Suppressor macrophage (primary cell): ENCODE measurements at places on chromosomes 6 and 20.

GRCh38 chr6:168583821-168584220 lies 142.8 kb downstream of the SMOC2 start:
- no peak for DNase-seq

GRCh38 chr6:3456898-3457709 lies at the start of gene SLC22A23:
Gene SLC22A23 (minus strand): TSS chr6:3457050. CDS start chr6:3456559, 491 bp downstream.
- peak; percentile 60 for DNase-seq

DNA sequence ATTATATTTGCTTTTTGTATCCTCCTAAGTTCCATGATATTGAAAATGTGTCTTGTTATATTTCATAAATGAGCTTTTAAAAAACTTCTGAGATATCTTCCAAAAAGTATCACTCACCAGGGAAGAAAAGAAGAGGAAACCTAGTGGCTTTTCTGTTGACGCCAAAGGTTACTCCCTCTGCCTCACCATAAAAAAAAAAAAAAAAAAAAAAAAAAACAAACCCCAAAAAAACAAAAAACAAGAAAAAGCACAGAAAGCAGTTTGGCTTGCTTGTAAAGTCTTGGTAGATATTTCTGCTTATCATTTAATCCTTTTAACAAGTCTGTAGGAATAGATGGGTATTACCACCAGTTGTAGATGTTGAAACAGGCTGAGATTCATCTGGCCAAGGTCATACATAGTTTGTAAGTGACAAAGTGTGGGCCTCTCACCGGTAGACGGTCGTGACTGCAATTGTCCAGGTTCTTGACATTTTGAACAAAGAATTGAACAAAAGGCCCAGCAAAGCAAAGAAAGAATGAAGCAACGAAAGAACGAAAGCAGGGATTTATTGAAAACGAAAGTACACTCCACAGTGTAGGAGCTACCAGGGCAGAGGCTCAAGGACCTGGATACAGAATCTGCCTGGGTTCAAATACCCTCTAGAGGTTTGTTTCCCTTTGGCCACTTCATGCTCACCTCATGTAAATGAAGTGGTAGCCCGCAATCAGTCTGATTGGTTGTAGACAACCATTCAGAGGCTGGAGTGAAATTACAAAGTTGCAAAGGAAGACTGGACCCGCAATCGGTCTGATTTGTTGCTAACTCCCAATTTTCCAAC lies 11.6 kb upstream of the ELOVL5 start:
- no peak for DNase-seq

GRCh38 chr6:19719691-19720128 lies 117.5 kb upstream of the ID4 start:
- DNase-seq, result no peak

DNA sequence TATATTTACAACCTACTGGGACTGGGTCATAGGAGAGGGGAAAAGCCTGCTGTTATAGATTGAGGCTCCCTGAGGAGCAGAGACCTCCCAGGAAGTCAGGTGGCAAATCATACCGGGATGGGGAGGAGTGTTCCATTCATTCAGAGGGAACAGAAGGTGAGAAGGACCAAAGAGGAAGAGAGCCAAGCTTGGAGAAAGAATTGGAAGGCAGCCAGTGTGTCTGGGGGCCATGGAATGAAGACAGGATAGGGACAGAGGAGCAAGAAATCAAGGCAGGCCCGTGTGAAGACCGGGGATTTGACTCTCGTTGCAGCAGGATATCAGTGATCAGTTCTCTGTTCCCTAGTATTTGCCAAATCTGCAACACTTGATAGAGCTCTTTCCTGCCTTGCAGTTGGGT lies 5.7 kb upstream of the ZNF217 start:
- no peak for DNase-seq

DNA sequence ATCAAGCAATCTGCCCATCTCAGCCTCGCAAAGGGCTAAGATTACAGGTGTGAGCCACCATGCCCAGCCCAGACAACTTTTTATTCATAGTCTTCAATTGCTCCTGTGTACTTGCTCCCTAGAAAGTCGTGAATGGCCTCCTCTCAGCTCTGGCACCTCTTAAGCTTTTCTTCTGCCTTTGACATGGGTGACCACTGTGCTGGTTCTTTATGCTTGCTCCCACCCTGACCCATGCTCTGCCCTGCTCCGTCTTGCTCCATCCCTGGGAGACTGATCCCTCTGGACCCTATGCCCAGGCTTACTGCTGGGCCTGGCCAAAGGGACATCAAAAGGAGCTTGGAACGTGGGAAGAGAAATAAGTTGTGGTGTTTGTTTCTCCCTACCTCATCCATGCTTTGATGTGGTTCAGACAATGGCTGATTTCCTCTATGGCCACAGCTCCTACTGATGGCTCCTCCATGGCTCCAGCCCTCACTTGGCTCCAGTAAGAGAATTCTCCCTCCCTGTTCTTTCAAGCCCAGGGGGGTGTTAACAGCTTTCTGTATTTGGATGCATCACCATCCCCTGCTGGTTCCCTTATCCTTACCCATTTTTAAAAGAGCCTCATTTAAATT lies 7.7 kb upstream of the TREM2 start:
- no peak for DNase-seq

- DNase-seq, result peak; percentile 48
Observed at GRCh38 chr20:62787321-62787720, 9.0 kb upstream of the MRGBP start.

GRCh38 chr6:89375427-89376267 lies 23.1 kb upstream of the UBE2J1 start:
- DNase-seq, result peak; percentile 40

GRCh38 chr6:129875610-129876520 lies 14.8 kb upstream of the TMEM244 start:
- peak; percentile 56 for DNase-seq

- peak; percentile 62 for DNase-seq
Observed at GRCh38 chr6:5343998-5344397, 82.7 kb downstream of the FARS2 start.

DNA sequence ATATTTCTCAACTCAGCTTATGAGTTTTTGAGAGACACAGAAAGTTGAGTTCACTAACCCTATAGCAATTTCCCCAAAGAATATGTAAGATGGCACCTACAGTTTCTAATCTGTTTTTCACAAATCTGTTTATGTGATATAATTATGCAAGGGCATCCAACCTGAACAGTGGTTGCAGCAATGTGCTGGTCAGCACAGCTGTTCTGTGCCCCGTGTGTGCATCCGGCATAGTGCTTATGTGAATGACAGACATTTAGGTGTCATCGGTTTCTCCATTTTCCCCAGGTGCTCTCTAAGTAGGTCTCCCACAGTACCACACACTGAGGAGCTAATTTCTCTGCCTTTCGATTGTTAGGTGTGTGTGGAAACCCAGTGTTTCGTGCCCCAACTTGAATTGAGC lies 7.7 kb upstream of the BACH2 start:
- no peak for DNase-seq

- no peak for DNase-seq
Observed at GRCh38 chr20:18722371-18722770, 91.2 kb upstream of the SCP2D1 start.

- no peak for DNase-seq
Observed at GRCh38 chr6:85600713-85601313, 7.2 kb upstream of the SNX14 start.

DNA sequence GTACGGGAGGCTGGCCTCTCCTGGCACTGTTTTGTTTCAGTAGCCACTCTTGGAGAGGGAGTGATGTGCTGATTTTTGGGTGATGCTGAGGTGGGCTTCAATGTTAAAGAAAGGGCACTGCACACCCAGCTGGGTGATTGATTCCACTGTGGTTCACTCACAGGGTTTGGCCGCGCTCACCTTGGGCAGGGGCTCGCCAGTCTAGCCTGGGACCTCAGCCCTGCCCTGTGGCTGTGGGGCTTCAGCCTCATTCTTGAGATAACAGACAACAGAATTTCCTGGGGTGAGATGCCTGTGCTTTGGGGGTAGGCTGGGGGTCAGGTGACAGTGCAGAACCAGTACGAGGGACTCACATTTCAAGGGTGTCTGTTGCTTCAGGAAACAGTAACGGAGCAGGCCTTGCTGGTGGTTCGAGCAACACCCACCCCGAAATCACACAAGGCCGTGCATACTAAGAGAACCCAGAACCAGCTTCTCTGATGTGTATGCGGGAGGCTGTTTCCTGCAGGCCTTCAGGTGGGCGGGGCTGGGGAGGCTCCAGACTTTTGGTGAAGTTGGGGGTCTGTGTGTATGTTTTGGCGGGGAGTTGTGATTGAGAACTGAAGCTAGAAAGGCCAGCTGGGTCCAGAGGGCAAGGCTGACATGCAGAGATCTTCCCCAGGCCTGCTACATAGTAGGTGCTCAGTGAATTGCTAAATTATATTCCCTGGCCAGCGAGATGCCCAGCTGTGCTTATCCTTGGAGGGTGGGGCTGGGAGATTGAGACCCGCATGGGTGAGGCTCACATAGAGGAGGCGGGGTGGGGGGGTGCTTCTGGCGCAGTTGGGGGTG lies 154.2 kb upstream of the RNF24 start:
- no peak for DNase-seq

GRCh38 chr6:53474010-53474409 lies 70.9 kb downstream of the GCLC start:
- DNase-seq, result no peak
